ENCODE measurements at places on chromosomes 12 and 14.

DNA sequence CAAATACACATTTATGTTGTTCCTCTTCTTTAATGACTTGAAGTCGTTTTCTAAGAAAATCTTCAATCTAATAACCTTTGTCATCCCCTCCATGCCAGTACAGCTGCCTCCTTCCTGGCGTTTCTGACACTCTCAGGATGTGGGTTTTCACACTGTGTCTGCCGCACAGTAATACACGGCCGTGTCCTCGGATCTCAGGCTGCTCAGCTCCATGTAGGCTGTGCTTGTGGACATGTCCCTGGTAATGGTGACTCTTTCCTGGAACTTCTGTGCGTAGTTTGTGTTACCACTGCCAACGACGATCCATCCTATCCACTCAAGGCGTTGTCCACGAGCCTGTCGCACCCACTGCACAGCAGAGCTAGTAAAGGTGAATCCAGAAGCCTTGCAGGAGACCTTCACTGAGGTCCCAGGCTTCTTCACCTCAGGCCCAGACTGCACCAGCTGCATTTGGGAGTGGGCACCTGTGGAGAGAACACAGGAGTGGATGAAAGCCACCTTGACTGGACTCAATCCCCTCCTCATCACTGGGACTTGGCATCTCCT lies 1095.9 kb downstream of the TMEM121 start:
- DNase-seq = no peak

GRCh38 chr14:97276573-97276972 lies 479.4 kb downstream of the VRK1 start:
- no peak for DNase-seq

GRCh38 chr14:50520947-50521815 lies 11.2 kb downstream of the MAP4K5 start:
- DNase-seq = no peak

DNA sequence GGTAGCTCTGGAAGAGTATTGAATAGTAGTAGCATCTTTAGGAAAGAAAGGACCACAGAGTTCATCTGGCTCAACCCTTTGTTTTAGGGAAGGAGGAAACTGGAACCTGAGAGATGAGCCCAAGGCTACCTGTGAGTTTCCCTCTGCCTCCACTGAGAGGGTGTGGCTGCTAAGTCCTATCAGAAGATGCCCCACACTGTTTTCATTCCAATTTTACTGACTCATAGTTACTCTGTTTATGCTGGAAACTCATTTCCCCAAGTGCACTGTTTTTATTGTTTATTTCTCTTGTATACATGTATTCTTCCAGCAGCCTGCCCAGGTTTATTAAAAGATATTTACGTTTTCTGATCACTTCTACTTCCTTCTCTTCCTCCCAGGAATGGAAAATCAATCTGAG lies 127.4 kb upstream of the ARHGAP5 start:
- no peak for DNase-seq

DNA sequence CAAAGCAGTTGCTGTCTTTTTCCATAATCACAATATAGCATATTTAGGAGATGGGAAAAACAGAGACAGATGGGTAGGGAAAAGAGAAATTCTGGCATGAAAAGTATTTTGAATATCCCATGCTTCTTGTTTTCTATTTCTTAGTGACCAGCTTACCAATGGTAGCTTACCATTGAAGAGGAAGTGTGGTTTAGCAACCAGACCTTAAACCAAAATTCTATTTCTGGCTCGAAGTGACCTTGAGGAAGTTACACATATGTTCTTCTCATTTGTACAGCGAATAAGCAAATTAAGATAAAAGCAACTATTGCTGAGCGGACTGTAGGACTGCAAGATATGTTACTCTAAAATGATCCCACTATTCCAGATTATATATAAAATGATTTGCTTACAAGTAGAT lies 82.9 kb downstream of the FGD4 start:
- no peak for DNase-seq

- no peak for DNase-seq
Measured at GRCh38 chr12:33000016-33000415, 103.4 kb upstream of the PKP2 start.

DNA sequence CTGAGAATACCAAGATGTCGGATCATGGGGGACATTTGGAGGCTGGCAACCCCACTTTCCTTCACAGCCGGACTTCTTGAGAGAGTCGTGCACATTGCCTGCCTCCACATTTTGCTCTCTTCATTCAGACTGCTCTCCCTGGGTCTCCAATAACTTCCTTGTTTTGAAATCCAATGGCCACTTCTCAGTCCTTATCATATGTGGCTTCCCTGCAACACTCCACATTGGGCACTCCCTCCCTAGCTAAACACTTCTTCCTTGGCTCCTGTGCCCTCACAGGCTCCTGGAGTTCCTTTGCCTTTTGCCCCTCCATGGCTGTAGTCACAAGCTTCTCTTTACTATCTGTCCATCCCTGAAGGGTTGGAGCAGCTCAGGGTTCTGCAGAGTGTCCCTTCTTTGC lies 30.1 kb downstream of the NPC2 start:
- no peak for DNase-seq

GRCh38 chr12:129771238-129771637 lies 132.6 kb downstream of the TMEM132D start:
- no peak for DNase-seq

- no peak for DNase-seq
Measured at GRCh38 chr12:118063576-118064391, 2.8 kb upstream of the WSB2 start.

DNA sequence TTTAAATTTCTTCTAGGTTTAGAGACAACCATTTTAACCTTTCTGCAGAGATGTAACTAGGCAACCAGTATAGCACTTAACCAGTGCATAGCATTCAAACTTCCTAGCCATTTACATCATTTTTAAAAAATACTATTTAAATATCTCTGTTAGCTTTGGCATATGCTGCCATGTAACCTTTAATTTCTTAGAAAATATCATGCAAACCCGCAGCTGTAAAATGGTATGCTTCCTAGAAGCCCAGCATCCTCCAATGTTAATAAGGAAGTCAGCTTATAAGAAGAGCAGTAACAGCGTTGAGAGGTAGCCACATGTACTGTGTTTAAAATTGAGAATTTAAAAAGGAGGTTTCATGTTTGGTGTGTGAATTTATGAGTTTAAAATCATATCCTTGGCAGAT lies 22.8 kb downstream of the GNG2 start:
- DNase-seq = no peak

GRCh38 chr12:127429551-127430285 lies 837.3 kb upstream of the TMEM132C start:
- DNase-seq = no peak
